ENCODE measurements at places on chromosomes 2 and 18.

DNA sequence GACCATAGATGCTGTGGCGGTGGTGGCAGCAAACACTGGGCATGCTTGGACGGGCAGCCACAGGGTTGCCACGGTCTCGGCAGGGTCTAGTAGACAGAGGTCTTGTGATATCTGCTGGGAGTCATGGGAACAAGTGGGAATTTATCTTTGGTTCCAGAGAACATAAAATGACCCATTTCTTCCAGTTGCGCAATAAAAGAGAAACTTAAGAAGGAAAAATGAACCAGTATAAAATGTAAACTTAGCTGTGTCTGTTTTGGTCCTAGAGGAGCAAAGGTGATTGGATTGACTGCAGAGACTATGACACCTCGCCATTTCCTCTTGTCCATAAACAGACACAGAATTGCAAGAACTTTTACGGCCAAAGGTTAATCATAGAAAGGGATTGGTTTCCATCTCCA, 132.6 kb upstream of the RBBP8 start:
- no peak for DNase-seq

DNA sequence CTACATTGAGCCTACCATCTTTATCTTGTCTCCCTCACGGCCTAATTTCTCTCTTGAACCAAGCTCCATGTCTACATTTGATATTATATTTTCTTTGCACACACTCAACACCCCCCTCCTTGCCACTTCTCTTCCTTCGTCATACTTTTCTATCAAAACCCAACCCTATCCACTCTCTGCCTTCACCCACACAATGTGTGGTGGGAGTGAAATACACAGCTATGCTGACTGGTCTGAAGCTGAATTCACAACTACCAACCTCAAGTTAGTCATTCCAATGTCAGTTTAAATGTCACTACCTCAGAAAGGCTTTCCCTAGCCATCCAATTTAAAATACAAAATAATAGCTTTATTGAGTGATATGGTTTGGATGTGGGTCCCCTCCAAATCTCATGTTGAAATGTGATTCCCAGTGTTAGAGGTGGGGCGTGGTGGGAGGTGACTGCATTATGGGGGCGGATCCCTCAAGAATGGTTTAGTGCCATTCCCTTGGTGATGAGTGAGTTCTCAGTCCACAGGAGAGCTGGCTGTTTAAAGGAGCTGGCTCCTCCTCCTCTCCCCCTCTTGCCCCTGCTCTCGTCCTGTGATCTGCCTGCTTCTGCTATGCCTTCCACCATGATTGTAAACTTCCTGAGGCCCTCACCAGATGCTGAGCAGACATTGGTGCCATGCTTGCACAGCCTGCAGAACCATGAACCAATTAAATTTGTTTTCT, 112.1 kb downstream of the DTNB start:
- DNase-seq: no peak

GRCh38 chr2:126506786-126507185, 149.2 kb upstream of the GYPC start:
- no peak for DNase-seq

- no peak for DNase-seq
These were observed 250.4 kb upstream of the TANK start for GRCh38 chr2:160909781-160910242.

GRCh38 chr2:134838143-134838620, at the start of gene ACMSD:
TSS of gene ACMSD (plus strand) at chr2:134838616. CDS start at chr2:134838683, 67 bp downstream.
- no peak for DNase-seq

Measured in stimulated activated CD8-positive, alpha-beta memory T cell treated with anti-CD3 and anti-CD28 coated beads, Interleukin-12 subunit alpha, Interleukin-12 subunit beta, amount 100 ng/mL, for 4 hours (primary cell).